GOT3 (cell line): ENCODE measurements at places on chromosomes 13 and 19.

DNA sequence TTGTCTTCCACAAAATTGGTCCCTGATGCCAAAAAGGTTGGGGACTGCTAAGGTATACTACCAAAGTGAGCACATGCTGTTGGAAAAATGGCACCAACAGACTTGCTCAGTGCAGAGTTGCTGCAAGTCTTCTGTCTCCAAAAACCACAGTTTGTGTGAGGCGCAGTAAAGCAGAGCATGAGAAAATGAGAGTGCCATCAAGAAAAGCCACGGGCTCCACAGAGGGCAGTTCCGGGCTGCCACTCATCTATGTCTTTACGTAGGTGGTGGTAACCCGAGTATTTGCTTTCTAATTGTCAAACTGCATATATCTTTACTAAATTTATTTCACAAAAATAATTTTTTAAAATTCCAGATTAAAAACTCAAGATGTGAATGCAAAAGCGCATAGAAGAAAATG, 123.8 kb downstream of the RNF17 start:
- DNase-seq: no peak

DNA sequence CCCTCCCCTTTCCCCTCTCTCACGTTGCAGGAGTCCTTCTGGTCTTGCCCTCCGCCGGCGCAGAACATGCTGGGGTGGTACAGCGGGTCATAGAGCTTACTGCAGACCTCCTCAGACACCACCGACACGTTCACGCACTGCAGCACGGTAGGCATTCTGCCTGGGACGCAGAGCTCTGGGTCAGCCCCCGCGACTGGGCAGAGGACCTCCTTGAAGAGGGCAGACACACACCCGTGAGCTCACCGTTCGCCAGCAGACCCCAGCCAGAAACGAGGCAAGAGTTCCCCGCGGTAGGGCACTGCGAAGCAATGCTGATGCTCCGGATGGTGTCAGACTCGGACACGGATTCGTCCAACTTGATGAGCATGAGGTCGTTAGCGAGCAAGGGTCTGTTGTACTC, 2.9 kb downstream of the KLK4 start:
- DNase-seq: no peak

DNA sequence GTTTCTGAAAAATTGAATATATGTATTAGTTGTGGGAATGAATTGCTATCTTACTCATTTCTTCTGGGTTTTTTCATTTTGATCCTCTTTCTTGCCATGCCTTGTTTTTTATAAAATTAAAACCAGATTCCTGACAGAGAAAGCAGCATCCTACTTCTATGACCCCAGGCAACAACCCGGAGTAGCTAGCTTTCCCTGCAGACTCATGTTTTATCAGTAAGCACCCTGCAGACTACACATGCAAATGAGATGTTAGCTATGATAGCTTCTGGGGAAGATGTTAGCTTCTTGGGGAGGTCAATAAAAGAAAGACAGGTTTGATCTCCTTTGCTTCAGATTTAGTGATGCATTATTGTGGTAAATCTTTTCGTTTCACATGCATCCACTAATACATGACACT, 1598.6 kb downstream of the SLITRK5 start:
- no peak for DNase-seq

GRCh38 chr13:93673885-93674284, 447.3 kb downstream of the GPC6 start:
- DNase-seq: no peak

DNA sequence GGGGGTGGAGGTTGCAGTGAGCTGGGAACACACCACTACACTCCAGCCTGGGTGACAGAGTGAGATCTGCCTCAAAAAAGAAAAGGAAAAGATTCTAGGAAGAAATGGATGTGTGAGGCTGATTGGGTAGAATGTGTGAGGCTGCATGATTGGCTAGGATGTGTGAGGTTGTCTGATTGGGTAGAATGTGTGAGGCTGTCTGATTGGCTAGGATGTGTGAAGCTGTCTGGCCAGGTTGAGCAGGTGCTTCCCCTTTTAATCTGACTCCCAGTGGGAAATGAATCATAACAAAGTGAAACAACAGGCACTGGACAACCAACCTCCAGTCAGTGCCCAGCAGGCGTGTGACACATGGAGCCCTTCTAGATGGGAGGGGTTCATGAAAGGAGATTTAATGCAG, 14.7 kb downstream of the C13orf46 start:
- DNase-seq: no peak

GRCh38 chr13:42553098-42554046, 20.6 kb upstream of the TNFSF11 start:
- no peak for DNase-seq
